NCI-H345 (cell line): ENCODE measurements at places on chromosomes 3 and 15.

DNA sequence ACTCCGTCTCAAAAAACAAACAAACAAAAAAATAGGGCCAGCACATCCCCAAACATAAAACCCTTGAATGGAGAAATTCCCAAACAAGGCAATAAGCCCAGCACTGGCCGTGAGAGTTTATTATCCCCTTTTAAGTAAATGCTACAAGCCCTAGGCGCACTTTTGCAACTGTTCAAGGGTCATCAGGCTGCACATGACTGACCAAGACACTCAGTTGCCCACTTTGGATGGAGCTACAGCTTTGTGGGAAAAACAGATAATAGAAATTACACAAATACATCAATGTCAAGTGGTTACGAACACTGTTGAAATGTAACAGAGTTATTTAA, 33.7 kb upstream of the ZNF445 start:
- DNase-seq = no peak

DNA sequence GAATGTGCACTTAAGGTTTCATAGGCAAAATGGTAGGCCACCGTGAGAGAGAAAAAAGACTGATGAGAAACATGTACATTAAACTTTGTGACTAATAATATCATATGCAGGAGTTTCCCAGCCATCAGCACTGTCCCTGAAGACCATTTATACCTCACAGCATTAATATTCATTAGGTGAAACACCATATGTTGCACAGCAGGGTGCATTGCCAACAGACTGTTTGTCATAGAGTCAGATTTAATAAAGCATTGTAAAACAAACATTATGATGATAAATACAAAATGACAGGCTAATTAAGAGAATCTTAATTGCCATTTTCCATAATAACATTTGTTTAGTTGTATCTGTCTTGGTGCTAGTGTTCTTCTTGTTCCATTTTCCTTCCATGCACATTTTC, 578.3 kb downstream of the EPHA3 start:
- DNase-seq = no peak

DNA sequence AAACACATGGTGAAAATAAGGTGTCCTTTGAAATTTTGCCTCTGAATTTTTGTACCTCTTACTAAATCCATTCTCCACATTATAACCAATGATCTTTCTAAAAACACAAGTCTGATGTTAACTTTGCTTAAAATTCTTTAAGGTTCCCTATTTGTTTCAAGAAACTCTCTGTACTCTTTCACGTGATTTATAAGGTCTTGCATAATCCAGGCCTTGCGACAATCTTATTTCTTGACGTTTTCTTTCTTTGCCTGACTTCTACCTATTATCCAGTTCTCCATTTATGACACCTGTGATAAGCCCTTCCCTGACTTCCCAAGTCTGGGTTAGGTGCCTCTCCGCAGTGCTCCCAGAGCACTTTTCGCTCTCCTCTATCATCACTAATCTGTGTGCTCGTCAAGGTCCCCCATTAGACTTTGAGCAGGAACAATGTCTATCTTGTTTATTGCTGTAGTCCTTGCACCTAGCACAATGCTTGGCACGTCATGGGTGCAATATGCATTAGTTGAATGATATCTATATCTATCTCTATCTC, 24.3 kb upstream of the KPNA1 start:
- no peak for DNase-seq

DNA sequence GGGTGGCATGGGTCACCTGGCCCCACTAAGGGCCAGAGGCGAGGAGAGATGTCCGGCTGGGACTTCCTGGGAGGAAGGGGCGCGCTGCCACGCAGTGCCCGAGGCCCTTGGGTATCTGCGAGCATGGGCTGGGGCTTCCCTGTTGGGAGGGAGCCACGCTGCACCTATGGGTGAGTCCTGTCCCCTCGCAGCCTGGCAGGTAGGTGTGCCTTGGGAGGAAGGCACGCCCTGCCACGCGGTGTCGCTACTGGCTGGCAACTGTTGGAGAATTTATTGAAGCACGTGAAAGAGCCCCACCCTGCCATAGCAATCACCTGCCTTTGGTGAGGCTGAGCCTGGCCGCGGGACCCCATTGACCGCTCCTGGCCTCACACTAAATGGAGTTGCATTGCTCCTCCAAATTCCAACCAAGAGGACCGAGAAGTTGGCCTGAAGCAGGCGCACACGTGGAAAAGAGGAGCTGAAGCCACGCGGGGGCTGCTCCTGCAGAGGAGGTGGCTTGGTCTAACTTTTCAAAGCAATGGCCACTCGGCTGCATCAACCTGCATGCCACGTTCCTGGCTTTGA, 134.2 kb downstream of the TJP1 start:
- no peak for DNase-seq

DNA sequence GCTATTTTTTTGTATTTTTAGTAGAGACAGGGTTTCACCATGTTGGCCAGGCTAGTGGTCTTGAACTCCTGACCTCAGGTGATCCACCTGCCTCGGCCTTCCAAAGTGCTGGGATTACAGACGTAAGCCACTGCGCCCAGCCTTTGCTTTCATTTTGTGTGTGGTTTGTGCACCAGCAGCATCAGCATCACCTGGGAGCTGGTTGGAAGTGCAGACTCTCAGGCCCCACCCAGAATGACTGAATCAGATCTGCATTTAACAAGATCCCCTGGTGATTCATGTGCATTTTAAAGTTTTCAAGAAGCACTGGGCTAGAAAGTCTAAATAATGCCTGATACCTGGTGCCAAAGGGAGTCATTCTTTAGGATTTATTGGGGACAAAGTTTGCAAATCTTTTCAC, 73.4 kb upstream of the BNIP2 start:
- no peak for DNase-seq
